ENCODE measurements at places on chromosomes 3 and 15. TPM values are rescaled to one million over a fixed set of nuclear protein-coding genes. Genes with fewer than 3 reads are reported as not detected.

C3orf80 gene
- polyA plus RNA-seq = 0.57 TPM

ECE2 gene
- 0.48 TPM for polyA plus RNA-seq

TMEM207 gene
- not detected for polyA plus RNA-seq

NPRL2 gene
- polyA plus RNA-seq = 31.7 TPM

CD200 gene
- polyA plus RNA-seq = 56.5 TPM

DNA sequence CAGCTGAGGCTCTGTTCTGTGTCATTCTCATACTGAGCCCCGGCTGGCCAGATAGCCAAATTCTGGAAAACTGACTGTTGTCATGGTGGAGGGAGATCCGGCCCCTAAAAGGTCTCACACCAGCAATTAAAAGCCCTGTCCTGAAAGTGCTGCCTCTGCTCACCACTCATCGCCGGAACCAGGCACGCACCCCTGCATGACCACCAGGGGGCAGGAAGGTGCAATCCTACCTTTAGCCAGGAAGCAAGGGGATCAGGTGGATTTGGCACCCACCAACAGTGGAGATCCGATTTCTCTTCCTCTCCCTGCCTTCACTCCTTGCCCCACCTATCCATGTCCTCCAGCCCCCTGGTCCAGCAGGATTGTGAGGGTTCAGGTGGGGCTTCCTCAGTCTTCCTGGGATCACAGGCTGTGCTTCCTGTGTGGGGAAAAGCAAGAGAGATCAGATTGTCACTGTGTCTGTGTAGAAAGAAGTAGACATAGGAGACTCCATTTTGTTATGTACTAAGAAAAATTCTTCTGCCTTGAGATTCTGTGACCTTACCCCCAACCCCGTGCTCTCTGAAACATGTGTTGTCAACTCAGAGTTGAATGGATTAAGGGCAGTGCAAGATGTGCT is 16.1 kb upstream of the CACNA2D2 start:
- H3K36me3 ChIP-seq = no peaks in the 10 kb centered on the region
- H3K4me1 ChIP-seq = peaks cover 61% of the 10 kb centered on the region
- H3K27me3 ChIP-seq = no peaks in the 10 kb centered on the region
- peak overlapping the region; percentile 84 for H3K27ac ChIP-seq
- H3K4me3 ChIP-seq = no peak overlapping the region

GRCh38 chr3:29100292-29100691 is 180.6 kb upstream of the RBMS3 start:
- H3K4me1 ChIP-seq = no peaks in the 10 kb centered on the region
- no peak for DNase-seq
- H3K4me3 ChIP-seq = no peak overlapping the region
- no peaks in the 10 kb centered on the region for H3K36me3 ChIP-seq
- H3K27ac ChIP-seq = no peak overlapping the region
- H3K27me3 ChIP-seq = no peaks in the 10 kb centered on the region

GRCh38 chr15:95994418-95994817 is 336.1 kb upstream of the NR2F2 start:
- no peak overlapping the region for H3K4me3 ChIP-seq
- no peak for DNase-seq
- no peaks in the 10 kb centered on the region for H3K27me3 ChIP-seq
- no peaks in the 10 kb centered on the region for H3K36me3 ChIP-seq

DNA sequence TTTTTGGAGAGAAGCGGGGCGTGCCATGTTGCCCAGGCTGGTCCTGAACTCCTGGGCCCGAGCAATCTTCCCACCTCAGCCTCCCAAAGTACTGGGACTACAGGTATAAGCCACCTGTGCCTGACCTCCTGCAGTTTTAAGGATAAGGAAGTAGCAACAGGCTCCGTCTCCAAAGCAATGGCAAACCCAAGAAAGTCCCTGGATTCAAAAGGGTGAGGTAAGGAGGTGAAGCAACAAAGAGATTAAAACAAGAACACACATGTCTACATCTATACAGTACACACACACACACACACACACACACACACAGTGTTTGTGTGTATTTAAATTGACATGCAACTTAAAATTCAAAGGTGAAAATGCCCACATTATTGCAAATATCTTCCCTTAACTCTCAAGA is 58.9 kb downstream of the ABCC5 start:
- no peak overlapping the region for H3K4me3 ChIP-seq
- no peak overlapping the region for H3K27ac ChIP-seq
- no peak for DNase-seq

GRCh38 chr15:79962178-79962577 is 8.8 kb downstream of the BCL2A1 start:
- H3K4me1 ChIP-seq = peaks cover 6% of the 10 kb centered on the region
- no peak overlapping the region for H3K27ac ChIP-seq
- no peak overlapping the region for H3K4me3 ChIP-seq
- no peaks in the 10 kb centered on the region for H3K27me3 ChIP-seq

DNA sequence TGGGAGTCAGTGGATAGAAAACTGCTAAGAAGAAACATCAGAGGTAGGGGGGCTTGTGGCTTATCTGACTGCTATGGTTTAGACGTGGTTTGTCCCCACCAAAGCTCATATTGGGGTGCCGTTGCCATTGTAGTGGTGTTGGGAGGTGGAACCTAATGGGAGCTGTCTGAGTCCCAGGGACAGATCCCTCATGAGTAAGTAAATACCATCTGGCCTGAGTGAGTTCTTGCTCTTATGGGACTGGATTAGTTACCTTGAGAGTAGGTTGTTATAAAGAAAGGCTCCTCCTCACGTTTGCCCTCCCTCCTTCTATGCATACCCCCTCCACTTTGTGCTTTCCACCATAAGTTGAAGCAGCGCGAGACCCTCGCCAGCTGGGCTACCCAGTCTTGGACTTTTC is 53.4 kb upstream of the VILL start:
- H3K27me3 ChIP-seq = no peaks in the 10 kb centered on the region
- no peak for DNase-seq
- peaks cover 9% of the 10 kb centered on the region for H3K4me1 ChIP-seq
- no peak overlapping the region for H3K4me3 ChIP-seq
- no peaks in the 10 kb centered on the region for H3K36me3 ChIP-seq

DNA sequence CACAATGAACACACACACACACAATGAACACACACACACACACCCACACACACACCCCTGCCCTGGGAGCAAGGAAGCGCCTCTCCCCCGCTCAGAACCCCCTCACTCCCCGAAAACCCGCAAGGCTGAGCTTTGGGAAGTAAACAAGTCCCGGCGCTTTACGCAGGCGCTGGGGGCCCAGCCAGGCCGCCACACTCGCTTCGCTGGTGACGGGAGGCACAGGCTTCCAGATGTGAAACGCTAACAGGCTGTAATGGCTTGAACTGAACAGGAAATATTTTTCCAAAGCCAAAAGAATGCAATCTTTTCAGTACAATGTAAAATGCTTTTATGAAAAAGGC is 122.7 kb upstream of the IGF1R start:
- no peaks in the 10 kb centered on the region for H3K36me3 ChIP-seq
- no peak overlapping the region for H3K27ac ChIP-seq
- H3K4me3 ChIP-seq = no peak overlapping the region

DNA sequence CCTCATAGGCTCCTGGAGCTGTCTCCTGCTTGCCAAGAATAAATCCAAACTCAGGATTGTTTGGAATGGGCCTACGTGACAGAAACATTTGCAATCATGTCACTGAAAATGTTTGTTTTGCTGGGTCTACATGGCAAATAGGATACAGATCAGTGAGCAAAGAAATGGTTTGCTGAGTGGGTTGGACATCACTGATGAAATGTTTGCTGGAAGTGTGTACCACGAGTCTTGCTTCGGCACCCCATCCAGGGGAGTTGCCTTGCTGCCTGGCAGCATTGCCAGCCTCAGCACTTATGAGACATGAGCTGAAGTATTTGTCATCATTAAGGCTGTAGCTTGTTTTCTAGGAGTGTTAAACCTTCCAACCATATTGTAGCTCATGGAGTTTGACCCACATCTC is 213.3 kb upstream of the CFAP20DC start:
- no peak overlapping the region for H3K27ac ChIP-seq
- H3K36me3 ChIP-seq = no peaks in the 10 kb centered on the region
- no peaks in the 10 kb centered on the region for H3K4me1 ChIP-seq
- no peaks in the 10 kb centered on the region for H3K27me3 ChIP-seq

GRCh38 chr15:82871358-82871757 is 61.9 kb downstream of the WHAMM start:
- no peak overlapping the region for H3K27ac ChIP-seq
- H3K4me3 ChIP-seq = no peak overlapping the region
- no peaks in the 10 kb centered on the region for H3K36me3 ChIP-seq
- peaks cover 10% of the 10 kb centered on the region for H3K4me1 ChIP-seq
- no peak for DNase-seq

- peak overlapping the region; percentile 84 for H3K4me3 ChIP-seq
- no peak overlapping the region for H3K27ac ChIP-seq
- peak; percentile 80 for DNase-seq
- peaks cover 22% of the 10 kb centered on the region for H3K27me3 ChIP-seq
- no peaks in the 10 kb centered on the region for H3K36me3 ChIP-seq
Measured at GRCh38 chr3:120348065-120348990, 826 bp downstream of the LRRC58 start.

DNA sequence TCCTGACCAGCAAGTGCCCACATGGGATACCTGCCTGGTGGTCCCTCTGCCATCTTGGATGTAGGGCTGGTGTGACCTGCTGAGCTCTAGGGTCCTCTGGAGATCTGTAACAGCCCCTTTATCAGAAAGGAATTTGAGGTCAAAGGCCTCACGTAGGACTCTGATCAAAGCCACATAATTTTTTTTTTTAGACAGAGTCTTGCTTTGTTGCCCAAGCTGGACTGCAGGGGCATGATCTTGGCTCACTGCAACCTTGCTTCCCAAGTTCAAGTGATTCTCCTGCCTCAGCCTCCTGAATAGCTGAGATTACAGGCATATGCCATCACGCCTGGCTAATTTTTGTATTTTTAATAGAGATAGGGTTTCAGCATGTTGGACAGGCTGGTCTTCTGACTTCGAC is 9.5 kb downstream of the ITGB5 start:
- DNase-seq = no peak
- no peak overlapping the region for H3K4me3 ChIP-seq
- no peaks in the 10 kb centered on the region for H3K36me3 ChIP-seq

GRCh38 chr3:119779731-119780383 is 2.0 kb upstream of the NR1I2 start:
- no peak overlapping the region for H3K4me3 ChIP-seq
- H3K36me3 ChIP-seq = no peaks in the 10 kb centered on the region
- no peaks in the 10 kb centered on the region for H3K4me1 ChIP-seq
- no peak overlapping the region for H3K27ac ChIP-seq
- H3K27me3 ChIP-seq = no peaks in the 10 kb centered on the region

GRCh38 chr3:14143271-14144225 is 18.7 kb downstream of the TMEM43 start:
- no peak overlapping the region for H3K4me3 ChIP-seq
- peak overlapping the region; percentile 29 for H3K27ac ChIP-seq
- H3K36me3 ChIP-seq = no peaks in the 10 kb centered on the region
- peaks cover 12% of the 10 kb centered on the region for H3K4me1 ChIP-seq
- H3K27me3 ChIP-seq = no peaks in the 10 kb centered on the region

DNA sequence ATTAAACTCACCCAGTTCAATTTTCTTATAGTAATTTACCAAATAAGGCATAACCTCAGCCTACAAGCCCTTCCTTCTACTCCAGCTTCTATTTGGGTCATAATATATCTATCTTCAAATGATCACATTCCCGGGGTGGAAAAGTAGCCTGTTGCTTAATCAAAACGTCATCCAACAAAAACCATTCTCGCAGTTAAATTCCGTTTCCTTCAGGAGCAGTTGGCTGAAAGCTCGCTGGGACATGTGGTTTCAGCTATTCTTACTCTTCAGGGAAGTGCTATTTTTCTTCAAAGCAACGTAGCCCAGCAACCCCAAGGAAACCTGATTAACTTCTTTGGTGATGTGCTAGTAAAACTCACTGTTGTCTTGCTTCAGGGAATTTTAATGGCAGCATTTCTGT is 59.6 kb downstream of the MAGI1 start:
- DNase-seq = peak; percentile 41
- H3K4me3 ChIP-seq = no peak overlapping the region
- H3K36me3 ChIP-seq = no peaks in the 10 kb centered on the region
- H3K27ac ChIP-seq = no peak overlapping the region

- no peak overlapping the region for H3K27ac ChIP-seq
- H3K36me3 ChIP-seq = no peaks in the 10 kb centered on the region
- no peak overlapping the region for H3K4me3 ChIP-seq
- no peak for DNase-seq
- H3K4me1 ChIP-seq = no peaks in the 10 kb centered on the region
Measured at GRCh38 chr3:19891740-19892139, 42.3 kb downstream of the EFHB start.

DNA sequence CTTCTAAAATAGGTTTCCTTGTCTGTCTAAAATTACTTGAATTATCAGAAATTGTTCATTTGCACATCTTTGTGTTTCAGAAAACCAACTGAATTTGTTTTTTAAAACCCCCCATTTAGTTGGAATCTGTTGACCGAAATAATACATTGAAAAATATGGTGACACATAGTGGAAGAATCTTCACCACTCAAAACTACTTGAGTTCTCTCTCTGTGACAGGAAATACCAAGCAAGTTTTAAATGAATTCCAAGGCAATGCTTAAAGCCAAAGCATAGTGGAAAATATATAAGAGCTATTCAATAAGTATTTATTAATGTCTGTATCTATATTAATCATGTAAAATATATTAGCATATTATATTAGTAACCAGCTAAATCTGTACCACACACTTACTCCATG is 224.9 kb upstream of the COL8A1 start:
- H3K36me3 ChIP-seq = no peaks in the 10 kb centered on the region
- H3K4me3 ChIP-seq = no peak overlapping the region
- no peak for DNase-seq
- no peaks in the 10 kb centered on the region for H3K27me3 ChIP-seq
- H3K4me1 ChIP-seq = no peaks in the 10 kb centered on the region

DNA sequence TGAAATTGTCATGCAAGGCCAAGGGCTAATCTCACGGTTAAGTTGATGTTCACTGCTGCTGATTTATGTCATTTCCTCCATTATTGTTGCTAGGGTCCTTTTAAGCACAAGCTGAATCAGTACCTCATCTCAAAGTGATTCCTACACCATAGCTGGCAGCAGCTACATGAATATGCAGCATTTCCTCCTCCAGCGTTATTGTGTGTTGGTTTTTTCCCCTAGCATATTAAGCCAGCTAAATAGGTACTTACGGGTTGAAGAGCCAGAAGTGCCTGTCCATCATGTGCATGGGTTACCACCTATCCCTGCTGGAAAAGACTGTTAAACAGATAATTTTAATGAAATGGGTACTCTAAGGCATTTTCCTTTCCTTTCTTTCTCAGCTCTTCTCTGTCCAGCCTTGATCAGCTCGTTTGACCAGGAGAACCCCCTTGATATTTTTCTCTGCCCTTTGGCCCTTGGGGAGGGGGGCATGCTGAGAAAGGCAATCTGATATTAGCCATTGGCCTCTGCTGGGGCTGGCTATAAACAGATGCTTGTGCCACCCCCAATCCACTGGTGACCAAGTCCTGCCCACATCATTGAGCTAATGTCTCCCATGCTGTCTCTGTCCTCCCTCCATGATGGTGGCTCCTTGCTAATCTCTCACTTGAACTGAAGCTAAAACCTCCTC is 115.6 kb upstream of the PLXNA1 start:
- no peak for DNase-seq
- H3K27me3 ChIP-seq = no peaks in the 10 kb centered on the region

Measured in GM23338 (cell line).